Type B pancreatic cell (in vitro differentiated cells): ENCODE measurements at places on chromosomes 4 and X.

DNA sequence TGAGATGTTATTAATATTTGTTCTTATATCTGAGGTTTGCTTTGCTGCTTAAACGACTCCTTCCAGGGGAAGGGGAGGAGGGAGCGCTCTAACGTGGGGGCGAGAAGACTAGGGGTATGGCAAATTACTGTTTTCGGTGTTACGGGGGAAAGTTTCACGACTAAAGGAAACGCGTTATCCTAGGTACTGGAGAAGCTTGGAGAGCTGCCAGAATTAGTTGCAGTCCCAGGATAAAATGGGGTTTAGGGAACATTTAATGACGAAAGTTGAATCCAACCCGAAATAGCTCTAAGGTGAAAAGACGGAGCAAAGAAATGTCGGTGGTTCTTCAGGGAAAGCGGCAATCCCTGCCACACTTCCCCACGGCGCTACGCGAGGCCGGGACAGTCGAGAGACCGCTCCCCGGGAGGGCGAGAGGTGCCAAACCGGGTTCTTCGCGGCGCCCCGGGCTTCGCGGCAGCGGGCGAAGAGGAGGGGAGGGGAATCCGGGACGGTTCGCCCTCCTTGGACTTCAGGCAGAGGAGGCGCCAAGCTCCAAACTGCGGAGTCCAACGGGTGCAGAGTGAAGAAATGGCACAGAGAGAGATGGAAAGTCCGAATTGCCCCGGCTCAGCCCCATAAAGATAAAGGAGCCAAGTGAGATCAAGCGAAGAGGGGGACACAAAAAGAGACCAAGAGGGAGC is 724 bp downstream of the THOC2 start:
- no peak for DNase-seq

GRCh38 chr4:17647927-17648326 is 33.5 kb downstream of the MED28 start:
- DNase-seq = no peak

GRCh38 chrX:114582698-114583395 is 1.0 kb upstream of the HTR2C start:
- DNase-seq = no peak

DNA sequence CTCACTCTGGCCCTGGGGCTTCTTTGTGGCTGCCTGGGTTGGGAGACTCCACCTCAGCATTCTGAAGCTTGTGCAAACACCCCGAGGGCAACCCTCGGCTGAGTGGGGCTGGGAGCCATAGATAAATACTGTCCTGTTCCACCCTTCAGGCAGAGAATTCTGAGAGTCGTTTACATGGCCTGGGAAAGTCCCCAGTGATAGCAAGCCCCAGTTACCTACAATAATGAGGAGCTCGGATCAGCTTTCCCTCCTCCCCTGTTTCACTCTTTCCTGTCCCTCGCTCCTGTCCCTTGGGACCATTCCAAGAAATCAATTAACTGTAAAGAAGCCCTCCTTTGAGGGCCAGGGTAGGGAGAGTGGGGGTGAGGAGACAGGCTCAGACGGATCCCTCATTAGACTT is 31.6 kb upstream of the DDX3X start:
- DNase-seq = no peak

DNA sequence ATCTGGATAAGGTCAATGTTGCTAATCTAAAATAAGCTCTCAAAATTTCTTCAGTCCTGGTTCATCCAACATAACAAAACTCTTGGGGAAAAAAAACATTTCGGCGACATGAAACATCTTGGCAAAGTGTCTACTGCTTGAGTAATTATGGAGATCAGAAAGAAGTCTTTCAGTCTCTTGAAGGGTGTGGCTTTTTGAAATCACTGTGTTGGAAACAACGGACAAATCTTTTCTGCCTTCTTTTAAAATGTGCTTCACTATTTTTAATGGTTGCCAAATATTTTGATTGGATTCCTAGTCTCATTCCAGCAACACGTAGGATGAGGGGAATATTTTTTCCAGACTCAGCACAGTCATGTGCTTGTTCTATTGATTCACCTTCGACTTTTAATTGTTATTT is 138.6 kb downstream of the KLHL8 start:
- no peak for DNase-seq

GRCh38 chr4:166535865-166536264 is 662.8 kb downstream of the TLL1 start:
- DNase-seq = no peak

DNA sequence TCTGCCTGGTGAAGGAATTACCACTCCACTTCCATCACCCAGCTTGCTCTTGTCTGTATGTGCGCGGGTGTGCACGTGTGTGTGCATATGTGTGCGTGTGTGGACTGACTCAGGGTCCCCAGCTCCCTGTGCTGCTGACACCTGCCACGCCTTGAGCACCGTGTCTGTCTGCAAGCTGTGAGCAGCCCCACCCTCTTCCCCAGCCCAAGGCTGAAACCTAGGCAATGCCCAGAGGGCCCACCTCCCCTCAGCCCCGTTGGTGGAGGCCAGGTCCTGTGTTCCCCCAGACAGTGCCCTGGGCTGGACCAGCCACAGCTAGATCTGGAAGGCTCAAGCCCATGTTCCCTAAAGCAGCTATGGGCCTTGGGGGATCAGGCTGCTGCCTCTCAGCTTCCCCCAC is 2.0 kb upstream of the CCNQ start:
- DNase-seq = no peak
